ENCODE measurements at places on chromosomes 5 and 9.

GRCh38 chr5:147887026-147887627, 8.6 kb downstream of the SCGB3A2 start:
- DNase-seq = peak; percentile 34

- no peak for DNase-seq
Observed at GRCh38 chr9:106874652-106875051, 11.7 kb downstream of the ZNF462 start.

DNA sequence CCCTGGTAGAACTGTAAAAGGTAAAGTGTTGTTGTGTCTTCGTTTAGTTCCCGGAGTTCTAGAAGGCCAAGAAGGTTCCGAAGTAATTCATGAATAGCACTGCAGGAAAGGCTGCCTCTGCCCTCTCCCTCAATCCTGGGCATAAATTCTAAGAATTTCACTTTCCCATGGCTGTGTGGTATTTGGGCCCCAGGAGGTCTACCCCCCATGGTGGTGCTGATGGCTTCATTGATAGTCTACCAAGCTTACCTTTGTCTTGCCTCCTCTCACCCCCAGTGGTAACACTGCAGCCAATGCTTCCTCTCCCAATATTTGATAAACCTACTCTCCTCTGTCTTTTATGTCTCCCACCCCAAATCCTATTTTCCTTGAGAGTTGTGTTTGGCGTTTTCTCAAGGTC, 39.5 kb downstream of the ADAMTS16 start:
- DNase-seq = no peak

- no peak for DNase-seq
Observed at GRCh38 chr9:19660019-19660418, 128.8 kb downstream of the SLC24A2 start.

DNA sequence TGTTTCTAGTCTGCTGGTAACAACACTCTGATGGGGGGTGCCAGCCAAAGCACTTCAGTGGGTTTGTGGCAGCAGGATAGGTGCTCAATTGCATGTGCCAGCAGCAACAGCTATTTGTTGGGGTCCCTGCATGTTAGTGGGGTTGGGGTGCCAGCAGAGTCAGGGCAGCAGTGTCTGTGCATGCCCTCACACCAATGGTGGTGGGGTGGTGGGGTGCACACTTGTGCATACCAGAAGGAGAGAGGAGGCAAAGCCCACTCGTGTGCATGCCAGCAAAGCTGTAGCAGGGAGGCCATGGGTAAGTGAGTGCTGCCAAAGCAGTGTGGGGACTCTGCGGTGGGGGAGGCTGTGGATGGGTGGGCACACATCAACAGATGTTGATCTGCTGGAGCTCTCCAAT, 232.2 kb downstream of the GABRG2 start:
- DNase-seq = no peak

- DNase-seq = peak; percentile 44
Observed at GRCh38 chr5:147835386-147835798, 3.9 kb upstream of the SPINK1 start.

GRCh38 chr9:19464061-19464763, 55.4 kb downstream of the ACER2 start:
- no peak for DNase-seq

DNA sequence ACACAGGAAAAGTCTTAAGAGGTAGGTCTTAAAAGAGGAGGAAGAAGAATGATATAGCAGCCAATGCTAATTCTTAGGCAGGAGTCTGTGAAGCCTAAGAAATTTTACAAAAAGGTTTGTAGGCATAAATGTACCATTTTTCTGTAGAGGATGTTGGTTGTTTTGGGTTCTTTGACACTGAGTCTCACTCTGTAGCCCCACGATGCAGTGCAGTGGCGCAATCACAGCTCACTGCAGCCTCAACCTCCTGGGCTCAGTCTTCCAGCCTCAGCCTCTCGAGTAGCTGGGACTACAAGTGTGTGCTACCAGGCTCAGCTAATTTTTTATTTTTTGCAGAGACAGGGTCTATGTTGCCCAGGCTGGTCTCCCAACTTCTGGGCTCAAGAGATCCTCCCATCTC, 37.7 kb upstream of the RNF38 start:
- DNase-seq = no peak

DNA sequence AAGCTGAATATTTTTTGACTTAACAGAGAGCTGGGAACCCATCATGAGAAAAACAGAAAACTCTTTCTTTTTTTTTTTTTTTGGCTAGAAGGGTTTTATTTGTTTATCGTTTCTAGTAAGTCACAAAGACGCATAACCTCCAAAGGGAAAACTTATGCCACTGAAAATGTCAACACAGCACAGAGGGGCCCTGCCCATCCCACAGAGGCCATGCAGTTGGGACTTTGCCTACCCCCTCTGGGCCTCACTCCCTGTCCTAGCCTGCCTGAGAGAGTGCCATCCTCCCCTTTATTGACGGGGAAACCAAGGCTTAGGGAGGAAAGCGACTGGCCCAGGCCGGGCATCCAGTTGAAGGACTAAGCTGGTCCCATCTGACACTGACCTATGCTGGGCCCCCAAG, 74.7 kb downstream of the VAV2 start:
- DNase-seq = no peak

- no peak for DNase-seq
Observed at GRCh38 chr5:175900157-175900556, 28.8 kb downstream of the CPLX2 start.

- no peak for DNase-seq
Observed at GRCh38 chr5:35869685-35870277, 13.1 kb downstream of the IL7R start.

GRCh38 chr5:175561085-175561484, 82.7 kb downstream of the SFXN1 start:
- no peak for DNase-seq
